ENCODE measurements at places on chromosomes 3 and 15. TPM values are rescaled to one million over a fixed set of nuclear protein-coding genes. Genes with fewer than 3 reads are reported as not detected.

- DNase-seq = no peak
Measured at GRCh38 chr3:105786990-105787389, 81.8 kb downstream of the CBLB start.

- DNase-seq = no peak
Measured at GRCh38 chr15:73753250-73754130, at the start of gene INSYN1. TSS of gene INSYN1 (minus strand) at chr15:73753351. CDS start at chr15:73751130, 2,221 bp downstream.

GRCh38 chr3:55461896-55462295 is 25.2 kb downstream of the WNT5A start:
- no peak for DNase-seq

DNA sequence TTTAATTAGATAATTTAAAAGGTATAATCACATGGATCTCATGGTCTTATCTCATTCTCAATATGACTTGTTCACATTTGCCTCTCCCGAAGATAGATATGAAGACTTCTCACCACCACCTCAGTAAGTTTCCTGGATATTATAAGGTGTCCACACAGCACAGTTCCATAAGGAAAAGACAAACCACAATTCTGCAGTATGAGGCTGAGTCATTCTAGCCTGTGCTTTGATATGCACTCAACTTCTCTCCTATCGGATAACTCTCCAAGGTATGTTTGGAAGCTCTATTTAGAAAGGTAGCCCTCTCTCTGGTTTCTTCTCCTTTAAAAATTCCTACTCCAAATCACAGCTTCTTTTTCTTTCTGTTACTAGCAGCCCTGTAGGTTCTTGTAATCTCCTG is 612.8 kb downstream of the ZPLD1 start:
- DNase-seq = no peak

DNA sequence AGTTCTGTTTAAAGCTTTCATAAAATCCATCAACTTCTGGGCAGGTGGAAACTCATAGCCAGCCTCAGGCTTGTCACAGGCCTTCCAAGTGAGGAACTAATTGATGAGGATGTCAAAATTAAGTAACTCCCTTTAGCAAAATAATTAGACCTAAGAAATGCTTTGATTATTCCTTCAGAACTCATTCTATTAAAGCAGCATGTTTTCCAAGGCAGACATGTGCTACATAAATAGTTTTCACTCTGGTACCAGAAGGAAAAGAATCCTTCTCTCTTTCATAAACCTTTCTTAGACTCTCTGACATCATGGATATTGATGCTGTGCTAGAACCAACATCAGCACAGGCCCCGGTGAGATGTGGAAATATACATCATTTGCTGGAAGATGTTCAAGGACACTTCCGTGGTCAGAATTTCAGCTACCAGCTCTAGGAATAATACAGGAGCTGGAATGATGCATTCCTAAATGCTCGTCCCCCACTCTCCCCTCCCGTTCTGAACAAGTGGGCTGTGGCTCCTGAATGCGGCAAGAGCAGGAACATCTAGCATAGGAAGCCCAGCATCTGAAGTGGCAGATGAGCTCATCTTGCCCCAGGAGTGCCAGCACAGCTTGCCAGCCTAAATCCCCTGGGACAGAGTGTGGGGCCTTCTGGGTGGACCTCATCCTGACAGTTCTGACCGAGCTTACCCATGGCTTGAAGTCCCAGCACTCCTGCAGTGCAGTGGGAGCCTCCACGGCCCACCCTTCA is 82.4 kb downstream of the WWTR1 start:
- DNase-seq = no peak

The ZNF620 gene
- 10.4 TPM for polyA plus RNA-seq

The LYZL4 gene
- polyA plus RNA-seq = not detected

DNA sequence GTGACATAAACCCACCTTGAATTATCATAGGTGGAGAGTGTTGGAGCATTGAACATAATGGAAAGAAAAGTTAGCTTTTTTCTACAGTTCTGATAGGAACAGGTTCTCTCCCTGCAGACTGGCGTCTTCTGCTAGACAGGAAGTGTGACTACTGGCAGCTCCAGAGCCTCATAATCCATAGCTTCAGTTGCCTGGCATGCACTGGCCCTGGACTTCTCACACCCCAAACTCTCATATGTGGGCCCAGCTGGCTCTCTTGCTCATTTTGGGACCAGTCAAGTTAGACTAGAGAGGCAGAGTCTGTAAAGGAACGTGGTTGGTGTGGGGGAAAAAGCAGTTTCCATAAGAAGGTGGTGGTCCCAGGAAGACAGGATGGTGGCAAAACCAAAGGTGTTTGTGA is 180.1 kb downstream of the VGLL4 start:
- no peak for DNase-seq

DNA sequence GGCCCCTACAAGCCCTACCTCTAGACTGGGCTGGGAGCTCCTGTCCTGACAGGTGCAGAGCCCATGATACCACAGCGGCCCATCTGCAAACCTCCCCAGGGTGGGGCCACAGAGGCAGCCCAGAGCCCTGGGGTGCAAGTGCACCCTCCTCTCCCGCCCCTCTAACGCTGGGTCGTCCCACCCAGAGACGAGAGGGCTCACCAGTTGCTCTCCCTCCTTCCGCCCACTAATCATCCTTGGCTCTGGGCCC is 742 bp downstream of the TNK2 start:
- no peak for DNase-seq

DNA sequence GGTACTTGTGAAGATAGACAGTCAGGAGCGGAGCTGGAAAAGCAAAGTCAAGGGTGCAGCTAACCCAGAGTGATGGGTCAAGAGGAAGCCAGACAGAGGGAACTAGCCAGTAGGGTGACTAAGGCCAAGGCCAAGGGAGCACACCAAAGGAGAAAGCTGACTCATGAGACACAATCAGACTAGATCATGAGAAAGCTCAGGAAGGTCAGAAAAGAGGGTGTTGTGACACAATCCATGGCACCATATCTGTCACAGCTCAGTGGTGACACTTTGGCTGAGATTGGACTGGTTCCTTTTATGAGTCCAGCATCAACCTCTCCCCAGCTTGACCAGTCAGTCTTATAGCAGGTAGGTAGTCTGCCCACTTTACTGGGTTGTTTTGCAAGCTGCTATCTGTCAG is 22.2 kb downstream of the P2RY1 start:
- DNase-seq = no peak

GRCh38 chr15:64072812-64073211 is 20.8 kb downstream of the CIAO2A start:
- DNase-seq = no peak

The NUP210 gene
- polyA plus RNA-seq = 24.8 TPM

The FMN1 gene
- polyA plus RNA-seq = 21.1 TPM

Data from renal cortex interstitium (tissue), 15 donors.